ENCODE measurements at places on chromosomes 7 and 10.

DNA sequence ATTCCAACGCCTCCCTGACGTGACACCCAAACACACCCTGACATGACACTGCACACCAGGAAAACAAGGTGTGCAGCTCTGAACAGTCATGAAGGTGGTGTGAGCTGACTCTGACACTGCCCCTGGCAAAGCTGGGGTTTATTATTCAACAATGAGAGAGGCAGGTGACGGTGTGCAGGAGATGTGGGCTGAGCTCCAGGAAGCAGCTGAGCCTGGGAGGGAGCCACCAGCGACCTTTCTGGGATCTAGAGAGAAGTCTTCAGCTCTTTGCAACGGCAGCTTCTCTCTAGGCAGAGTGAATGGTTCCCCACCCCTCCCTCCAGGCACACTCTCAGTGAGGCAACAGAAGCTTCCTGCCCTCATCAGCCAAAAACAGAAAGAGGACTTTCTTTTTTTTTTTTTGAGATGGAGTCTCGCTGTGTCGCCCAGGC lies 65.6 kb downstream of the SH3PXD2A start:
- DNase-seq, result no peak

DNA sequence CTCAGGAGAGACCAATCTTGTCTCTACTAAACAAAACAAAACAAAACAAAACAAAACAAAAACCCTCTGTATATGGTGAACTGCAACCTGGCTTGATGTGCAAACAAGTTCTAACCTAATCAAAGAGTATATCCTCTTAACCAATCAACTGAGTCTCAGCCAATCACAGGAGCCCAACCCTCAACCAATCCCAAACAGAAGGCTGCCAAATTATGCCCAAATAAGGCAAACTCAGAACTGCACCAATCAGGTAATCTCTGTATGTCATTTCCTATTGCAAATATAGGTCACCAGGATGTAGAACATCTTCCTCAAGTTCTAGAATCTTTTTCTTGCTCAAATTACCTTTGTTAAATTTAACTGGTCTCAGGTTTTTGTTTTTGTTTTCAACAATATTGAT lies 5.2 kb downstream of the FAM133B start:
- no peak for DNase-seq

GRCh38 chr7:96337519-96337918 lies 15.6 kb upstream of the SLC25A13 start:
- no peak for DNase-seq

GRCh38 chr7:157520249-157520648 lies 183.4 kb downstream of the DNAJB6 start:
- peak; percentile 34 for DNase-seq

DNA sequence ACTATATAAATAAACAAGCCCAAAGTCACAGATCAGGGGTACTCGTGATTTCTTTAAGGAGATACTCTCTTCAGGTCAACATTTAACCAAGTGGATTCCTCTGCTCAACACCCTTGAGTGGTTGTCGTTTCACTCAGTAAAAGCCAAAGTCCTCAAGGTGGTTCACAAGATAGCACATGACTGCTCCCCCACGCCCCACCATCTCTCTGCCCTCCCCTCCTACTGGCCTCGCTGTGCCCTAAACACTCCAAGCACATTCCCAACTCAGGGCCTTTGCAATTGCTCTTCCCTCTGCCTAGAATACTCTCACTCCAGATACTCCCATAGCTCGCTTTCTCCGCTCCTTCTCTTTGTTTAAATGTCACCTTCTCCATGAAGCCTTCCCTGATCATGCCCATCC lies 72.1 kb upstream of the FHIP2A start:
- DNase-seq, result no peak

DNA sequence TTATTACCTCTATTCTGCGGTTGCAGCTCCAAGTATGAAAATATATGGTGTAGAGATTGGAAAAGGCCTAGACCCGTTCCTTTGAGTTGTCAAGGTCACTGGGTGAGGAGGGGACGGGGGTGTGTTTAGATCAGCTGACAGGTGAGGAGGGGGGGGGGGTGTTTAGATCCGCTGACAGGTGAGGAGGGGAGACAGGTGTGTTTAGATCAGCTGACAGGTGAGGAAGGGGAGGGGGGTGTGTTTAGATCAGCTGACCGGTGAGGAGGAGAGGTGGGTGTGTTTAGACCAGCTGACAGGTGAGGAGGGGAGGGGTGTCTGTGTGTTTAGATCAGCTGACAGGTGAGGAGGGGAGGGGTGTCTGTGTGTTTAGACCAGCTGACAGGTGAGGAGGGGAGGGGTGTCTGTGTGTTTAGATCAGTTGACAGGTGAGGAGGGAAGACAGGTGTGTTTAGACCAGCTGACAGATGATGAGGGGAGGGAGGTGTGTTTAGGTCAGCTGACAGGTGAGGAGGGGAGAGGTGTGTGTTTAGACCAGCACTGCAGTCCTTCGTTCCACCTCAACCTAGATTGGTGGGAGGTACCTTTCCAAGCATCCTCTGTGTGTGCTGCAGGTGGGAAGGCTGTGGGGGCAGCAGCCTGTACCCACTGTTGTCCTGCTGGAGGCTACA lies 655.0 kb upstream of the ADARB2 start:
- DNase-seq, result no peak

- no peak for DNase-seq
These were observed 599.0 kb downstream of the TNS3 start for GRCh38 chr7:46982928-46983327.

DNA sequence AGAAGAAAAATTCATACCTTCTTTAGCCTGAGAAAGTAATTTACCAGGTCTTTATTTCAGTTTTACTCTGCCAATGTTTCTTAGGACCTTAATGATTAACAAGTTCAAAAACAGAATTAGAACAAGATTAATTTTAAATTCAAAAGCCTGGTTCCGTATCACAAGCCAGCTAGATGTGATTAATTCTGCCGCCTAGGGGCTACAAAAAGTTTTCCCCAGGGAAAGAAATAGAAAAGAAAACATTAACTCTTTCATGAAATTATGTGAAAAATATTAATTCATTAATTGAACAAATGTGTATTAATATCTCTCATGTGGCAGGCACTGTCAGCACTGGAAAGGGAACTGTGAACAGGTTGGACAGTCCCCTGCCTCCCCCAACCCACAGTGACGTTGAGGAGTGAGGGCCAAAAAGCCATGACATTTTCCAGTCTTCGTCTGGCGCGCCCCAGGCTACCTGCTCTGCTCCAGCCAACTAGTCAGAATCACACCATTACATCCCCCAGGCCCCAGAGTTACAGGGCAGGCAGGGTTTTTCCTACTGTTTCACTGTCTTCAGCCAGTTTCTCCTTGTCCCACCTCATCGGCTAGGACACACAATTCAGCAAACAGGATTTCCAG lies 20.1 kb downstream of the TMEM176A start:
- DNase-seq, result no peak

- no peak for DNase-seq
These were observed 232.3 kb downstream of the ELFN1 start for GRCh38 chr7:1902231-1902855.

DNA sequence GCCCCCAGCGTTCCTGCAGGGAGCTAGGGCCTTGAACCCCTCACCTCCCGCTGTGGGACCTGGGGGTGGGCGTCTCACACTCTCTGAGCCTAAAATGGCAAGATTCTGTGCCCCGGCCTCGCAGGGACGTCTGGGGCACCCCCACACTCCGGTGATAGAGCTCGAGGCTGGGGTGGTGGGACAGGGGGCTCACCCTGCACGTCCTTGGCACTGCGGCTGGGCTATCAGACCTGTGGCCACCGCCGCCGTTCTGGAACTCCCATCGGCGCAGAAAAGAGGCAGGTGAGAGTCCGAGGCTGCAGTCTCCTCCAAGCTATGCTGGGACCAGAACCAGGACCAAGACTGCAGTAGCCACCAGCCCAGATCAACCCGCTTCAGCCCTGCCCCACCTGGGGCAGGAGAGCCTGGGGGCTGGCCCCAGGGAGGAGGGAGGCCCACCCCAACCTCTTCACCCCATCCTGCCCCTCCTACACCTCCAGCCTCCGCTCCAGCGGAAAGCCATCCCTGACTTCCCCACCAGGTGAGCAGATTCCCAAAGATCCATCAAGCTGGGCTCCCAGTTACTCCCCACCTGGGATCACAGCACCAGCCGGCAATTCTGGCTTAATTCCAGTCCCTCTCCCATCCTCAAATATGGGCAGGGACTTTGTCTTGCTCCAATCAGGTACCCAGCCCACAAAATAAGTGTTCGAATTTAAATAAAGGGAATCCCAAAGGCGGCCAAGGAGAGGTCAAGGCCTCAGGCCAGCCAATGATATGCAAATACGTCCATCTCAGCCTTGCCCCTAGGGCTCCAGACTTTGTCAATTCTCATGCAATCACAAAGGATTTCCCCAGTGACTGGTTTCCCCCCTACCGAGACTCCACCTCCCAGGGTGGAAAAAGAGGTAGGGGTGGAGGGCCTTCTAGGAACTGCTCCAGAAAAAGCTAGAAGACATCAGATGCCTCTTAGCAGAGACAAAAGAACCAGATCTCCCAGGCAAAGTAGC lies 16.4 kb downstream of the TNRC18 start:
- no peak for DNase-seq

DNA sequence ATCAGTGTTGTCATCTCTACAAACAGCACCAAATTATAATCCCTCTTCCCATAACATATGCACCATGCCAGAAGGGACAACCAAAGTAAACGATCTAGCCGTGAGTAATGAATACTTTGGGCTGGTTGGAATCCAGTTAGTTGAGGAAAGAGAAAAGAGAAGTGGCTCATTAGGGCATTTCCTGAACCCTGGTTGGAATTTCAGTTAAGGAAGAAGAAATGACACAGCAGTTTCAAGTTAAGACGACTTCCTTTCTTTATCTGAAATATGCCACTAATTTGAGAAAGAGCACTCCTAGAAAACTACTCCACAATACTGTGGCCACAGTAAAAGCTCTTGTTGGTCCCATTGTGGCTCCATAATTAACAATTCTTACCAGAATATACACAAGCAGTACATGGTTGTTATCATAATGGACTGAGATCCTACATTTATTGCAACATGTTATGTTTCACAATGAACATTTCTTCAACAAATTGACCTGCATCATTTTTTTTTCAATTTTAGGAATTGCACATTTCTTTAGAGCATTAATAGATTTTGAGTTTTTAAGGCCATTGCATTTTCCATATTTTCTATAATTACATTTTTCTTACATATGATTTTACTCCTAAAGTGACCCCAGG lies at the start of gene TFEC:
TFEC (minus strand) TSS at position 113 of the 626 bp plus-strand sequence. CDS start 46,322 bp downstream, outside the sequence.
- DNase-seq, result no peak

DNA sequence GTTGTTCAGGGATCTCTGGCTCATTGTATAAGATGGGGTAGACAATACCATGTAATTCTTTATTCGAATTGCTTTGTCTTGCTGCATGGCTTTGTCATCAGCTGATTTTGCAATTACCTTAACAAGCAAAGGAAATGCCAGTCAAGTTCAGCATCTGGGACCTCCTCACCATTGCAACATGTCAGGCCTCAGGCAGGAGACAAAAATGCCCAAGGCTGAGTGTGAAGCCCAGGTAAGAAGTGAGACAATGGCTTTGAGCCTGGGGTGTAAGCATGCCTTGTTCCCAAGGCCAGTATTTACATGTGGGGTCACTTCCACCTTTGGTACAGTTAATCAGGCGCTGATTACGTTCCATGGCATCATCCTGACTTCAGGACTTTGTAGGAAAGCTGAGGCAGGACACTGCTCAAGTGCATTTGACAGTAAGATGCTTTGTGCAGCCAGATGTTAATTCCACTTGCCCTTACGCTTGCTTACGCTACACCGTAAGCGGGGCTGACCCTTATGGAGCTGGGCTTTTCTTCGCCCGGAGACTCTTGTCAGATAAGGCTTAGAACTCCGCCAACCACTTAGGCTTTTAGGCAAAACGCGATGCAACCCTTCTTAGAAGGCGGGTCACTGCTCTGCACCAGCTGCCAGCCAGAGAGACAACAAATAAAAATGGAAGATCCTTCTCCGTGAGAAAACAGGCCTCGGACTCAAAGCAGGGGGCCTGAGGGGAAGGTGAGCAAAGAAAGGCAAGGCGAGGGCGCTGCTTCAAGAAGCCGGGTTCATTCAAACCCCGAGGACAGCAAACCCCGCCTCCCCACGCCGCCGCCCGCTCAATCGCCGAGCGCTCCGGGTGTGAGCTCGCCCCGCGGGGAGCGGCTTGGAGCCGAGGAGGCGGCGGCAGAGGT lies 1.3 kb upstream of the SP4 start:
- no peak for DNase-seq

GRCh38 chr10:59234816-59235429 lies 58.5 kb downstream of the PHYHIPL start:
- no peak for DNase-seq

DNA sequence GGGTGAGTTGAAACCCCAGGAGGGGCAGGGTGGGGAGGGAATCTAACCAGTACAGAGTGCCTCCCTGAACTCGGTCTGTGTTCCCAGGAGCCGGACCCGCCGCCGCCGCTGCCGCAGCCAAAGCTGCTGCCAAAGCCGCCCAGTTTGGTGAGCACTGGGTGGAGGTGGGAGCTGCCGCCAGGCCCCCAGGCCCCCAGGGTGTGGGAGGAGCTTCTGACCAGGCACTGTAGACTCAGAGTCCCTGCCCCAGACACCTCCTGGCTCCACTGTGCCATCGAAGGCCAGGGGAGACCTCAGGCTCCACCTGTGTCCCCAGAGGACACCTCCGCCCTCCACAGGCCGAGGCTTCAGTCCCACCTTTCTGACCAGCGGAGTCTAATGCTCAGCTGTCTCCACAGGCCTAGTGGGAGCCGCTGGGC lies 20.4 kb upstream of the LIMK1 start:
- DNase-seq, result no peak

GRCh38 chr7:1523844-1524243 lies 6.7 kb upstream of the MAFK start:
- DNase-seq, result no peak

DNA sequence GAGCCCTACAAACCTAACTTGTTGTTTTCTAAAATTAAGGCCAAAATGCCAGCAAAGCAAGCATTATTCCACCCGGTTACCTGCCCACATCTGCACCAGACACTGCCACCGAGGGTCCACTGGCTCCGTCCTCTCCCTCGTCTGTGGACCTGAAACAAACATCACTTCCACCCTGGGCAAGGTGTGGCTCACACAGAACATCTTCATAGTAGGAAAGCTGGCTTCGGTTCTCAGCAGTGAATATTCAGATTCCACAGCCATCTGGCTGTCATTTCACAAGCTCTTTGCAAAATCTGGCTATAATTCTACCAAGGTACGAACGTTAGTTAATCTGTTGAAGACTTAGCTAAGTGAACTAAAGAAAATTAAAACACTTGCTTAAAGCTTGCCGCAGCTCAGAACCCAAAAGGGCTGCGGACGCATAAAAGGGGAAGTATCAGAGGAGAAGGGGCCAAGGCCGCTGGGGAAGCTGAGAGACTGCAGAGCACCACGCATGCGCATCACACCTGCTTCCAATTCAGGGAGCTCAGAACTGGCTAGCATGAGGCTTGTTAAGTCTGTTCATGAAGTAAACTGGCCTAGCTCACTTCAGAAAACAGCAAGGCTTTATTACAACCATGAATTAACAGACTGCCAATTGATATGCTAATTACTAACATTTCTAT lies 46.1 kb downstream of the PTPRN2 start:
- no peak for DNase-seq

- no peak for DNase-seq
These were observed 155.2 kb upstream of the TPK1 start for GRCh38 chr7:144991041-144991440.

Data from activated CD8-positive, alpha-beta memory T cell treated with anti-CD3 and anti-CD28 coated beads, Interleukin-2, amount 50 U/mL, for 48 hours (primary cell).